ENCODE measurements at places on chromosomes 2 and 18.

- DNase-seq = no peak
These were observed 562 bp downstream of the CENPA start for GRCh38 chr2:26786207-26787028.

DNA sequence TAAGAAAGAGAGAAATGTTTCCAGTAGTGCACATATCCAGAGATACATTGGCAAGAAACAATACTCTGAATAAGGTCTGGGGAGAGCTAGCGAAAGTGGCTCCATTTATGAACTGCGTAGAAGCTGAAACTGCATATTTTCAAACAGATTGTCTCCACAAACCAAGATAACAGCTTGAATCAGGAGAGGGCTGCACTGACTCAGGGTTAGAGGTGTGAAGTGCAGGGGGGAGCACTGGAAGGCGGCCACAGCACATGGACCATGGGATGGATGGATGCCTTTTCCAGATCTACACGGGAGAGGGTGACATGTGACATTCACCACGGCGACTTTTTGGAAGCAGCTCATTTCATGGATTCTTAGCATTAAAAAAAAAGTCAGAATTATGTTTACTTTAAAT lies 729.4 kb downstream of the RNF144A start:
- no peak for DNase-seq

DNA sequence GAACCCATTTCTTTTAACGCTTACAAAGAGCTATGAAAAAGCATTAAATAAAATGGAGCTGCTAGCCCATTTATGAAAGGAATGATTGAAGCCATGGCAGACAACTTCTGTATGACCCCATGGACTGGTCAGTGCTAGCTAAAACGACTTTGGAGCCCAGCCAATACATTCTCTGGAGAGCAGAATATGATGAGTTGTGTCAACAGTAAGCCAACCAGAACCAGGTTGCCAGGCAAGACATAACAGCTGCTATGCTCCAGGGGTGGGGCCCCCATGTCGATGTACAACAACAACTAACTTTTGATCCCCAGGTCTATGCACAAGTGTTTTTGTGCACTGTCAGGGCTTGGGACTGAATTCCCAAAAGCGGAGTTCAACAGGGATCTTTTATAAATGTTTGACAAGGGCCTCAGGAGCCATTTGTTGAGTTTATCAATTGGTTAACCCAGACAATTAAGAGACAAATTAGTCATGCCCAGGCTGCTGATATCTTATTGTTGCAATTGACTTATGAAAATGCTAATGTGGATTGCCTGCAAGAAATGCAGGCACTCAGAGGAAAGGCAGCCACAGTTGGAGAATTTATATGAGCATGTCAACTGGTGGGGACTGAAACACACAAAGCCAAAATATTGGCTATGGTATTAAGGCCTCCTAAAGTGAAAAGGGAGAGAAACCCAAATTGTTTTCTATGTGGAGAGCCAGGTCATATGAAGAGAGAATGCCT lies 64.6 kb upstream of the MYO3B start:
- DNase-seq = no peak

DNA sequence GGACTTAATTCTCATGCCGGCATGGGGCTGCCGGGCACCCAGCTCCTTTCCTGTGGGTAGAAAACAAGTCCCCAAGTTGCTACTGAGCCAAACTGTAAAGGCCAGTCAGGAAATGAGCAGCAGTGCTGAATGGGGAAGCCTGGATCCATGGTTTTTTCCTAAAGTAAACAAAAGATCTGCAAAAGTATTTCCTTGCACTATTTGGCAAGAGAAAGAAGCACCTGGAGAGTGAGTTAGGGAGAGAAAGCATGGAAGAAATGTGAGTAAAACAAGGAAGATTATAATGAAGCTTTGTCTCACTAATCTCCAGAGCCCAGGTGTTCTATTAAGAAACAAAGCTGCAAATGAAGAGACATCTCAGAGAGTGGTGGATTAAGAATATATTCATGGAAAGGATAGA lies 117.6 kb downstream of the METTL8 start:
- DNase-seq = no peak

DNA sequence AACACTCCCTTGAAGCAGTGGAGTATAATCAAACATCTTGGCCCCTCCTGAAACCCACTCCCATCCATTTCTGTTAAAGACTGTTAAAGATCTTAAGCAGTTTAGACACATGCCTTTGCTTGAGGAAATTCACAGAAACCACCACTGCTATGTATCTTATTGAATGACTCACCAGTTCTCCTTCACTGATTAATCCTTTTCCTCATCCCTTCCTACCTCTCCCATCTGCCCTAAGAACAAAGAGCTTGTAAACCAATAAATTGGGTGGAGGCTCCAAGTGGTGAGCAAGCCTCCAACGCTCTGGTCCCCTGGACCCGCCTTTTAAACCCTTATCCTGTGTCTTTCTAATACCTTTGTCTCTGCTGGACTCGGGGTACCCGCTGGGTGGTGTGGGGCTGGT lies 746.1 kb downstream of the LRP1B start:
- DNase-seq = peak; percentile 2

GRCh38 chr2:98160554-98160953 lies 73.6 kb downstream of the VWA3B start:
- no peak for DNase-seq

DNA sequence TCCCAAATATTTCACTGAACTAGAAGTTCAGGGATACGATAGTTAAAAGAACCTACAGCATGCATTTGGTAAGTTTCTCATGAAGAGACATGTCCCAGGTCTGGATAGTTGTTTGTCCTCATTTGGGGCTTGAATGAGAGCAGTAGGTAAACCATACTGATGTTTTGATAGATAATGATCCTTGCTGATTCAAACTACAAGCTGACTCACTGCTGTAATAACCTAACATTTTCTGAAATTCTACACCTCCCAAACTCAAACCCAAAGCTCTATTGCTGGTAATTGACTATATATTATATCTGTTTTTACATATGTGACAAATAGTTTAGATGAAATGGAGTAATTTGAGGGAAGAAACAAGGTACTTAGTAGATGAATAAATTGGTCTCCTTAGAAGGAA lies 154.1 kb upstream of the BOD1L2 start:
- DNase-seq = no peak

DNA sequence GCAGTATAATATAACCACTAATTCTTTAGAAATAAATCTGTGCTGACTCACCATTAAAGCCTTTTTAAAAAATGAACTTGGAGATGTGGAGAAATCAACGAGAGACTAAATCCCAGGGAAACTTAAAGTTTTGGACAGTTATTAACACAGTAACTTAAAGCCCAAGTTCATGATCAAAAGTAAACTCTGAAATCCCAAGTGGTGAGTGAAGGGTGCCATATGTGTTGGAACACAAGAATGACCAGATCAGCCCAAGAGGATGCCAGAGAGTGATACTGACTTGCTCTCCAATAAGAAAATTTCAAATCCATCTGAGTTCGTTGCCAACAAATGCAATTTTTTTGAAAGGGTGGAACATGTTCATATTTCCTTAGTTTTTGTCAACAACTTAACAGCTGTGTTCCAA lies 838.1 kb upstream of the ACVR2A start:
- no peak for DNase-seq

DNA sequence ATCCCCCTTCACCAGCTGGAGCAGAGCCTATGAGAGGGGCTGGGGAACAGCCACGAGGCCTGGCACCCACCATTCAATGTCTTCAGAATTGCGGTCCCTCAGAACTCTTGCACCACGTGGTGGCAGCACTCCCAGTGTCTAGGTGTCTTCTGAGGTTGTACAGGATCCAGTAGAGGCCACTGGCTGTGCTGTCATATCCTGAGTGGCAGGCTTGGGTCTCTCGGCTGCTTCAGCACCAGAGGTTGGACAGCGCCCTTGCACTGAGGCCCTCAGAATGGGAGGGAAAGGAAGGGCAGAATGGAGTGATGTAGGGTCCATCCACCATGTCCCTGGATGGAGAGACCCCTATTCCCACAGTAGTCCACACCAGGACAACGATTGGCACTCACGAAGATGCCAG lies 112.0 kb upstream of the TEKT4 start:
- no peak for DNase-seq

DNA sequence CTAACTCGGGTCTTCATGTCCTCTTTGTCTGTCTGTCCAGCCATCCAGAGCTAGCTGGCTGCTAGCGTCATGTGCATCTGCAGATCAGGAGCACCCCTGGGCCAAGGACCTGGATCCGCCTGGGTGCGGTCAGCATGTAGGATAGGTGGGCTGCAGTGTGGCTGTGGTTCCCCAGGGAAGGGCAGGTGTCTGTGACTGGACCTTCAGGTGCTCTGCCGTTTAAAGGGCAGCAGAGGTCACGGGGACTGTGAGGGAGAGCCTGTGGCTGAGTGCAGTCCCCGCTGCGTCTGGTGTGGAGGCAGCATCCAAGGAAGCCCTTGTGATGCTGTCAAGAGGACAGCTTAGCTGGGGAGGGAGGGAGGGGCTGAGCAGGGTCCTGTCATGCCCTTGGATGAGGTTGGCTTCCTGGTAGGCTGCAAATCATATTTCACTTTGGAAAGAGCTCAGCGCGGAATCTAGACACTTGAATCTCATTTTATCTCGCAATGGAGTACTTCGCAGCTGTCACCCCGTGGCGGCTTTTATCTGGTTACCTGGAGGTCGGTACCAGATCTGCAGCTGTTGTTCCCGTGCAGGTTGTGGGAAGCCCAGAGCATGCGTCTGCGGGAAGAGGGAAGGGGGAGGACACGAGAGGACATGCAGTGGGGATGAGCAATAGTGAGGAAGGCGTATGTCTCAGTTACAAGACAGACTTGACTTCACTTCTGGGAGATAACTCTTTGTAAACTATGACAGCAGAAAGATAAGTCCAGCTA lies 5.9 kb upstream of the RALB start:
- no peak for DNase-seq

- no peak for DNase-seq
These were observed 2.4 kb downstream of the PIEZO2 start for GRCh38 chr18:11146947-11147345.

DNA sequence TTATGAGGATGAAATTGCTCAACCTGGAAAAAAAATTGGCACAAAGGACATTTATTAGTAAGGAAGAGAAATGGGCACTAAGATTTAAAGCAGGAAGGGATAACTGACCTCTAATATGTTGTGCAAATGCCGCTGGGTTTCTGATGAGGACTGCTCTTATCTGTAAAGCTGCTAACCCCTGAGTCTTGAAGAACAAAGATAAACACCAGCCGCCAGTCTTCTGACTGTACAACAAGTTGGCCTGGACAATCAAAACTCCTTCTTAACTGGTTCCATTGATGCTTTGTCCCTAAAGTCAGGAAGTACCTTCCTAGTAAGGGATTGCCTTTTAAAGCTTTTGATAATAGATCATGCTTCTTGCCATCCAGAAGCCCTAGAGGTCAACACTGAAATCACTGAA lies 301.8 kb downstream of the TRIB2 start:
- DNase-seq = no peak

All from AG04449 (cell line).